Substantia nigra (tissue), 51 donors: ENCODE measurements at places on chromosomes 3 and 15.

DNA sequence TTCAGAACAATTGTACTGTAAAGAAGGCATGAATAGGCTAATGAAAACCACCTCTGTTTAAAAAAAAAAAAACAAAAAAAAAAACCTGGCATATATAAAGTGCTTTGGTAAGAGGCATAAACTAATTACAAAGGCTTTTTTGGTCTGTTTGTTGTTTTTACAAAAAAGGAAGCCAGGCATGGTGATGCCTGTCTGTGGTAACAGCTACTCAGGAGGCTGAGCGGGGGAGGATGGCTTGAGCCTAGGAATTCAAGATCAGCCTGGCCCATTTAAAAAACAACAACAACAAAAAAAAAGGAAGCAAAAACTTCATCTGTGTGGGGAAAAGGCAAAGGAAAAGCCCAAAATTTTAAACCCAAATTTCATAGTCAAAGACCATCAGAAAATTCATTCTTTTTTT lies 47.0 kb downstream of the OSBPL10 start:
- no peak for DNase-seq

DNA sequence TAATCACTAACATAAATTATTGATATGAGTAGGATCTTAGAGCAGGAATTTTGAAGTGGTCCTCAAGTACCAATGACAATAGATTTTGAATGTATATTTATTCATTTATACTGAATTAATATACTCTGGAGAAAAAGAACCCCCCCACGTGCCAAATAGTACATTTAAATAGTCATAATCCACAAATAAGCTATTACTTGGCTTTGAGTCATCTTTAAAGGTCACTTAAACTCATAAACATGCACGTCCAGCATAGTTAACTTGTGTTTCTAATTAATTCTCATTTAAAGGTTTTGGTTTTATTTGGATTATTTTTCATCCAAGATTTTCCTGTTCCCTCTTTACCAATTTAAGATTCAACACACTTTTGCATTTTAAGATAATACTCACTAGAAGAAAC lies 35.1 kb downstream of the FGF7 start:
- DNase-seq, result no peak

DNA sequence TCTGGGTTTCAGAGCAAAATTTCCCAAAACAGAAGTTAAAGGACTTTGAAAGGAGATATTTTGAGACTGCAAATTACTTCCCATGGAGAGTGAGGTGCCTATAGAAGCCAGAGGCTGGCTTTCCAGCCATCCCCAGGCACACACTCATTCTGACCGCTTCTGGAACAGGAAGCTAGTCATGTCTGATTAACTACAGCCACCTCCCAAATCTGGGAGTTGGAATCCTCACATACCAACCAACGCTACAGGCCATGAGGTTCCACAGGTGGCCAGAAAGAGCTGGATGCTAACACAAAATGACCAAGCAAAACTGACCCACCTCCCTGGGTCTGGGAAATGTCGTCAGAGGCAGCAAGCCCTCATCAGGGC lies 87.2 kb downstream of the SNRK start:
- no peak for DNase-seq

- DNase-seq, result no peak
Observed at GRCh38 chr3:121730940-121731687, 18.4 kb downstream of the GOLGB1 start.

GRCh38 chr3:119295816-119296726 lies 1.9 kb downstream of the ARHGAP31 start:
- DNase-seq, result no peak

- no peak for DNase-seq
Observed at GRCh38 chr3:115350606-115351005, 203.5 kb upstream of the ZBTB20 start.

DNA sequence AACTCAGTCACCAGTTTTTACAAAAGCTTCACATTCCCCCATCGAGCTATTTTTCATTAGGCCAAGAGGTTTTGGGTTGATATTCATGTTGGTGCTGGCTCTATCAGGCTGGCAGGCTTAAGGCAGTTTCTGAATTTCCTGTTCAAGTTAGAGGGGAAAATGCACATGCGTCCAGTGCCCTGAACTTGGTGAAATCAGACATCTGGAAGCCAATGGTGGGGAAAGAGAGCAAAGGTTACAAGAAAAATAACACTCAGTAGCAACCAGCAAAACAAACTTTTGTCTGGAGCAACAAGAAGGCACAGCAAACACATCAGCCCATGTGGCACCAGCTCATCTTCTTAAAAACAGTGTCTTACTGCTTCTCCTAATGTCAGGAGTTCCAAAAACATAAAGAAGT lies 155.6 kb upstream of the TSC22D2 start:
- DNase-seq, result no peak

DNA sequence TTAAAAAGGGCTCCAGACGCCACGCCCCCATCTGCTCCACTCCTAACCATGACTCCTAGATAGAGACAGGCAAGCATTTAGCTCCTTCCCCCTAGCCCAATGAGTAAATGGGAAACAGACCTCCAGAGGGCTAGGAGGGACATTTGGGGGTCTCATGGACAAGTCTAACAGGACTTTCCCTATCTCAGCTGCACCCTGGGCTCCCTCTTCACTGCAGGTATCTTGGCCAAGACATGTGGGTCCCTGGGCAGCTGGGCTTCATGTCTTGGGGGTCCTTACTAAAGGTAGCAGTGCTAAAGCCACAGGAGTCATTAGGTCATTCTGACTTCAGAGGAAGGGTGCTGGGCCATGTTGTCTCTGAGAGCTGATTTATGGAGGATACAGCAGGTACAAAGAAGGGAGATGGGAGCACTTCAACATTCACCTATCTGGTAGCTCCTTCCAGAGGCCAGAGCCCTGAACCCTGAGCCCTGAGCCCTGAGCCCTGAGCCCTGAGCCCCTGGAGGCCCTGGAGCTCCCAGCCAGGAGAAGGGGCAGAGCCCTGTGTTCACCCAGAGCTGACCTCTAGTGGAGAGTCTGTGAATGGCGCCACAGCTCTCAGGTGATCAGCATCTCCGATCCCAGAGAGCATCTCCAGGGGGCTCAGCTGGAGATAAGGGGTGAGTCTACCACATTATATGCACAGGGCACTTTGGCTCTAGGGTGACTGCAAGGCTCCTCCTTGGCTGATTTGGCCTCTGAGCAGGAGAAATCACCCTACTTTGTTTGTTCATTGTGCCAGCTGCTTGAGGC lies 40.1 kb upstream of the EPHB1 start:
- no peak for DNase-seq

DNA sequence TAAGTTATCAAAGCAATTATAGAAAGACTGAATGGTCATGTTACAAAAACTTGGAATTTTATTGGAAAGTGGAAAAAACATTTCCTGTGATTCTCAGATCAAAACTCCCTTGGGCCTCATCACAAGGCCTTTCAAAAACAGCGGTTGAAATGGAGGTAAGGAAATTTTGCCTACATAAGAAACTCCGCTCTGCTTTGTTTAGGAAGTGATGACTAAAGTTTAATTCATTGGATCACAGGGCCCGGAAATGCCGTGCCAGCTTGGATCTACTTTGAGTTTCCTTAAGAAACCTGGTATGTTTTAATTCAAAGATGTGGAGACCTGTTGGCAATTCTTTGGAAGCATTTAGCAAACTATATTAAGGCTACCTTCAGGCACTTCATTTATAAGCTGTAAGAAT lies 143.9 kb upstream of the MME start:
- no peak for DNase-seq

GRCh38 chr3:14273901-14274611 lies 95.4 kb downstream of the LSM3 start:
- no peak for DNase-seq

GRCh38 chr3:143644370-143645089 lies 203.7 kb downstream of the SLC9A9 start:
- peak; percentile 5 for DNase-seq

GRCh38 chr15:39585871-39586301 lies 5.0 kb downstream of the THBS1 start:
- DNase-seq, result no peak

- no peak for DNase-seq
Observed at GRCh38 chr3:144045766-144046165, 74.1 kb downstream of the DIPK2A start.

DNA sequence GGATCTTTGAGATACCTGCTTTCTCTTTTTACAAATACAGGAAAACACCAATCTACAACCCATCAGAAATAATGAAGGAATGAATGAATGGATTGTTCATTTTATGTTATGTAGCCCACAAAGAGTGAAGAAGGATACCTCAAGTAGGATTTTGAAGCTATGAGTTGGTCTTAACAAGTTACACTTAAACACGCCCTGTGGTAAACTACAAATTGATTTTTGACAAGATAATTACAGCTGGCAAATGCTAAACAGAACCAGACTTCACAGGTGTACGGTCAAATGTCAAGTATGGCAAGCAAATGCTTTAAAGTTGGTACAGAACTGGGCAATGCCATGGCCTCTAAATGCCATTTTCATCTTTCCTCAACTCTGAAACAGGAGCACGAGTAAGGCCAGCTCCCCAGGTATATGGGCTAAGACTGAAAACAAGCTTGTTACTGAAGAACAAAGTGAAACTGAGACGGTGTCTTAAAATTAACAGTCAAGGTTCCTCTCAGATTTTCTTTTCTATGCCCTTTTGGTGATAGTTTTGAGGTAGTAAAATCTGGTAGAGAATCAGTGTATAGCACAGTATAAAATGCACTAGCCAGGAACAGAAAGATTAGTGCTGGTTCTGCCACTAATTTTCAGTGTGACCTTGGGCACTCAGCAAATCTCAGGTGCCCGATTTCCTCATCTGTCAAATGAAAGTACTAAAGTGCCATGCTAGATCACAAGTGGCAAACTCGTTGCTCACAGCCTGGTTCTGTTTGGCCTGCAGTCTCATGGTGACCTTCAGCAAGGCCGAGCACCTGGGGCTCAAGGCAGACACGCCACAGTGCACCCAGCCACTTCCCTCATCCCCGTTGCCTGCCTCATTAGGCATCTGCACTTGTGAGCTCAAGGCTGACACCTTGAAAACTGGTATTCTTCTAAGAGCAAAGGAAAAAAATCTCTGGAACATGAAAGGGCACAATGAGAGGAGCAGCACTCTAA lies 9.5 kb downstream of the RUVBL1 start:
- no peak for DNase-seq

DNA sequence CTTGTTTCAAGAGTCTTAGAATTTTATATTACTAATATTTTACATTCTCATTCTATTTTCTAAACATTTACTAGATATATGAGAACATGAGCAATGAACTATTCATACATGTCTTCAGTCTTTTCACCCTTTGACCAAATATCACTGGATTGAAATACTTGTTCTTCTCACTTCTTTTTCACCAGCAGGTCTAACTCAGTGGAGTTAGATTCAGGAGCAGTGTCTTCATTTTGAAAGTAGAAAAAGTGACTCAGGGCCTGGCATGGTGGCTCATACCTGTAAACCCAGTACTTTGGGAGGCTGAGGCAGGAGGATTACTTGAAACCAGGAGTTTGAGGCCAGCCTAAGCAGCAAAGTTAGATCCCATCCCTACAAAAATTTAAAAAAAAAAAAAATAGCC lies 70.8 kb downstream of the USP13 start:
- DNase-seq, result no peak

GRCh38 chr3:16053794-16054193 lies 120.7 kb upstream of the GALNT15 start:
- no peak for DNase-seq

GRCh38 chr3:76487446-76487845 lies 552.5 kb upstream of the ROBO2 start:
- no peak for DNase-seq

DNA sequence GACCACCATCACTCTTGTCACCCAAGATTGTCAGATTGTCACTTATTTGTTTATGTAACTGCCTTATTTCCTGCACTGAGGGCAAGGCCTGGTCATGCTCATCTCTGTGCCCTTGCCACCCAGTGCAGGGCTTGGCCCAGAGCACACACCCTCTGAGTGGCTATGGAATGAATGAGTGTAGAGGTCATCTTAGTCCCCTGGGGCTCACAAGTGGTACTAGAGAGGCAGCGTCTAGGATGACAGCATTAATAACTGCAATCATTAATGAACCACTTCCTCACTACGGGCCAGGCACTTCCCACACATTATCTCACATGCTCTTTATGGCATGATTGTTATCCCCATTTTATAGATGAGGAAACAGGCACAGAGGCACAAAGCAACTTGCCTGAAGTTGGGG lies 117.0 kb downstream of the SMAD6 start:
- DNase-seq, result no peak

- DNase-seq, result no peak
Observed at GRCh38 chr3:50154476-50154839, 666 bp upstream of the SEMA3F start.

DNA sequence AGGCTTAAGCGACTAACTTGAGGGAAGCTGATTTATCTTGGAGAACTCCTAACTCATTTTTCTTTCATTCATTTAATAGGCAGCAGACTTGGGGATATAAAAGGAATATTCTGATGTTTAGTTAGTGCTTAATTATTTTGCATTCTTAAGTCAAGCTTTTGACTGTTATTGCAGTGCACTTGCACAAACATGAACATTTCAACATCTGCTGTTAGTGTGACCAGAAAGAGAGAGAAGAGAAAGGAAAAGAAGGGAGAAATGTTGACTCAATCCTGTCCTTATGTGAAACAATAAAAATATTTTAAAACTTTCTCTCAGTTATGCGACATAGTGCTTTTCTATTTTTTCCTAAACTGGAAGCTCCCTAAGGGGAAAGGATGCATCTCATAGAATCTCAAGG lies 507.8 kb downstream of the LPP start:
- no peak for DNase-seq

DNA sequence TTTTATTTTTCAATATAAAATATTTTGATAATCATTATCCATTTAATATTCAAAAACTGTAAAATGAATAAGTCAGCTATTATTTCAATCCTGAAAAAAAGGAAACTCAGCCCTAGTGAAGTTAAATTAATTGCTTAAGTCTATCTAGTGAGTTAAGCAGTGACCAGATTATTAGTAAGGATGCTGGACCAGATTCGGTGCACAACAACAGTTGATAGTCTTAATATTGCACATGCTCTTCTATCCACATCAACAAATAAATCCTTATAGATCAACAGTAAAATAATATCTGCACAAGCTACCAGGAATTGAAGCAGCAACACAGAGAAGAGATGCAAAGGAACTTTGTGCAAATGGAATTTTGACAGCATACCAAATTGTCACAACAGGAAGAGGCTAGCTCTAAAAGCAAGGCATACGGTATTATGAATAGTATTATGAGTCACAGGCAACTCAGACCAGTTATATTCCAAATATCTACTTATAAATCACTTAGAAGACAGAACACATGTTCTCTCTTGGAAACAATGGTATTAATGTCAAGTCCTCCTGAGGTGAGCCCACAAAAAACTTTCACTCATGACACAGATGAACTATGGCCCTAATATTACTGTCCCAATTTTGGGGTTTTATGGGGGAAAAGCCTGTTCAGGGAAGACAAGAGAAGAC lies 24.9 kb downstream of the VPS13C start:
- no peak for DNase-seq
